ENCODE measurements at places on chromosomes 12 and 14.
A peak's percentile ranks its signal among the peaks of the same experiment; 100 is the strongest.

DNA sequence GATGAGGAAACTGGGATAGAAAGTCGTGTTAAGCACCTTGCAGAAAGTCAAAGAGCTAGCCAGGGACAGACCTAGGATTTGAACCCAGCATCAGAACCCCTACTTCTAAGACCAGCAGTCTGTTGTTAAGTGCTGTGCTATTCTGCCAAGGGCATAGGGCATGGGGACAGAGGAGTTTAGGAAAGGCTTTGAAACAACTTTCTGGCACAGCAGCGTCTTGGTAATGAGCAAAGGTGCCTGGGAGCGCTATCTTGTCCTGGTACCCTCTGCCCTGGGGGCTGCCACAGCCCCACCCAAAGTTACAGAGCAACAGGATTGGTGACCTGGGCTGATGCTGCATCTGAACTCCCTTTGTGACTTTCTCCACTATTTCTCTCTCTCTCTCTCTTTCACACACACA is 1108.1 kb downstream of the BCL11B start:
- DNase-seq: no peak

DNA sequence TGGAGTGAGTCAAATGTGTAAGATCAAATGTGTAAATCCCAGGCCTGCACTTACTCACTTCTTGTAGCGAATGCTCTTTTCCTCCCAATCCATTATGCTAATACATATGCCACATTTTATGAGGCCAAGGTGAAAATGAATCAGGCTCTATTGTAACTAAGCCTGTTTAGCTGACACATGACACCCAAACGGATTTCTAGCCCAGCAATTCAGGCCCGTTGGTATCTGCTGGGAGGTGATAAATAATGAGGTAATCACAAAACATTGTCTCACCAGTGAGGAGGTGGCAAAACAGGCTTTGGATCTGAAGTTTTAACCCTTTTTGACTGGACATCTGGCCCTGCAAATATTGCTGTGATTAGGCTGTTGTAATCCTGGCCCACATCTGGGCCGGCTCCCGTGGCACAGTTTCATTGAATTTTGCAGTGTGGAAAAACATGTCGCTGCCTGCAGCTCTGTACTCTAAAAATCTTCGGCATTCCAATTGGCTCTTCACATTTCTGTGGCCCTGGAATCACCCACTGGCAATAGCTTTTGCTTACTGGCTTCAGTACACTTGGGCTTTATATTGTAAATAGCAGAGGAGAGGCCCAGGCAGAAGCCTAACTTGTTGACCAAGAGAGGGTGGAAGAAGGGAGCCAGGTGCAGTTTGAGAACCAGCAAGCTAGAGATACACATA is 106.1 kb downstream of the PAX9 start:
- peak; percentile 26 for DNase-seq

- no peak for DNase-seq
These were observed 309.2 kb upstream of the KITLG start for GRCh38 chr12:88889326-88890110.

- DNase-seq: no peak
These were observed 8.7 kb downstream of the MARK3 start for GRCh38 chr14:103393676-103394626.

GRCh38 chr12:14613718-14614117 is 46.0 kb upstream of the PLBD1 start:
- no peak for DNase-seq

GRCh38 chr12:72523754-72524153 is 251.6 kb downstream of the TRHDE start:
- DNase-seq: no peak

DNA sequence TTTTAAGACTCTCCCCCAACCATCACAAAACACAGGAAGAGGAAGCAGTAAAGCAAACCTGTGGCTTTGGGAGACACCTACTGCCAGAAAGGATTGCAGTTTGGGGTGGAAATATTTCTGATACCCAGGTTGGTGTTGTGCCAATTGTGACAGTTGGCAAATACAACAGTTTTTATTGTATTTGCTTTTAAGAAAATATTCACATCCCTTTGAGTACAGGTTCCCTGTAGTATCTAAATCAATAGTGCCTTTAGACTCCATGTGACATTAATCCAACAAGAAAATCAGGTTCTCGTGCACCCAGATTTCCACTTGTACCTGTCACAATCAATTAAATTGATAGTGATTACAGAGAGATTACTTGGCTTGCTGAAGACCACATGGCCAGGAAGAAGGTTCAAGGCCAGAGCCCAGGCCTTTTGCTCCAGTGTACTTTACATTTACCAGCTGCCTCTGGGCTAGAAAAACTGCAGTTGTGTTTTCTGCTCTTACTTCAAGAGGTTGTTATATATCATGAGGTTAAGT is 361.2 kb downstream of the ATP23 start:
- DNase-seq: no peak

DNA sequence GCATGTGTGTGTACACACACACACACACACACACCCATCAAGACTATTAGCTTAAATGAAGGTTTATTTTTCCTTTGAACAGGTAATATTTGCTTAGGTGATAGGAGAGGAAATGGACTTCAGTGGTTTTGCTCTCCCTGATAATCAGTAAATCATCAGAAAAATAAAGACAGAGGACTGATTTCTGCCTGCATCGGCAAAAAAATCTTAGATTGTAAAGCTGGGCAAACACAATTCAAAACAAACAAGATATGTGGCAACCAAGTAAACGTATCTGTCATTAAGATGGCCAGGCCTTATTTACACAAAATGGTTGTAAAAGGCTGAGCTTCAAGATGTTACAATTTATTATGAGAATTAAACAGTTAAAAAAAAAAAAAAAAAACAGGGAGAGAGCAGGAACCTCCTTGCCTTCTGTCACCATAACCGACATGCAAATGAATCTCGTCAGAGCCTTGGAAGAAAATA is 31.3 kb downstream of the PRKD1 start:
- no peak for DNase-seq

DNA sequence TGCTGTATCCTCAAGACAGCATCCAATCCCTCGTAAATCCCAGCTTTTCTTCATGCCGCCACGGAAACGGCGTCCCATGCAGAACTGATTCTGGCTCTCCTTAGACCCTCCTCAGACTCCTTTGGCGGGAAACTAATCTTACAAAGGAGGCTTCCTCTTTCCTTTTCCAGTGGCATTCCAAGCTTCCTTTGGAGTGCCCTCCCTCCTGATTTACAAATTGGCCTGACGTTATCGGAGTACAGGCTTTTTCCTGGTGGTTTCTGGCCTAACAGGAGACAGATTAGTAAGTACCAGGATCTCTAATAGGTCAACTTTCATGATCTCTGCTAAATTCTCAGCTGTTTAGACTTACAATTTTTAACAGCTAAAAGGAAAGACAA is 1.3 kb upstream of the ZDHHC17 start:
- DNase-seq: no peak

DNA sequence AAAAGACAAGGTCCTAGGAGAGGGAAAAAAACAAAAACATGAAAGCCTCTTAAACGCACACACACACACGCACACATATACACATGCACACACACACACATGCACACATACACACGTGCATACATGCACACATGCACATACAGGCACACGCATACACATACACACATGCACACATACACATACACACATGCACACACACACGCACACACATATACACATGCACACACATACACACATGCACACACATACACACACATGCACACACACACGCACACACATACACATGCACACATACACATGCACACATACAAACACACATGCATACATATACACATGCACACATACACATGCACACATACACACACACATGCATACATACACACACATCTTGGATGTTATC is 78.1 kb upstream of the PPP2R5C start:
- no peak for DNase-seq

DNA sequence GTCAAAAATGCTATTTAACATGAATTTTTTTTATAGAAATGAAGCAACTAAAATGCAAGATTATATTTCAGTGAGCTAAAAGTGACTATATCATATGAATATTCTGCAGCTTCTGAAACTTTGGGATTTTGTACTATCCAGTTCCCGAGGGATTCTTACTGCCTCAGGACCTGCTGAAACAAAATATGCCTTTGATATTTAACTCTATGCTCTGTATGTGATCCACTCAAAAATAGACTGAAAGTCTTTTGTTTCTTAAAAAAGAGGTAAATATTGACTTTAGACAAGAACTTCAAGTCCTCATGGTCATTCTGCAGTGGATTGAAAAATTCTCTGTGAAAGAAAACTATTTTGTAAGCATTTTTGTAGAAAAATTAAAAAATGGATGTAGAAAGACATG is 22.4 kb downstream of the CNTN1 start:
- no peak for DNase-seq

- DNase-seq: peak; percentile 92
These were observed at the start of gene AHNAK2 for GRCh38 chr14:104977681-104978653. Gene AHNAK2 (minus strand): TSS chr14:104978374. CDS start chr14:104978237, 137 bp downstream.

- no peak for DNase-seq
These were observed 2.7 kb upstream of the CCDC63 start for GRCh38 chr12:110844131-110844530.

GRCh38 chr12:101117842-101118241 is 92.2 kb downstream of the SLC5A8 start:
- no peak for DNase-seq

- no peak for DNase-seq
These were observed 21.9 kb downstream of the CCDC92 start for GRCh38 chr12:123950476-123951349.

DNA sequence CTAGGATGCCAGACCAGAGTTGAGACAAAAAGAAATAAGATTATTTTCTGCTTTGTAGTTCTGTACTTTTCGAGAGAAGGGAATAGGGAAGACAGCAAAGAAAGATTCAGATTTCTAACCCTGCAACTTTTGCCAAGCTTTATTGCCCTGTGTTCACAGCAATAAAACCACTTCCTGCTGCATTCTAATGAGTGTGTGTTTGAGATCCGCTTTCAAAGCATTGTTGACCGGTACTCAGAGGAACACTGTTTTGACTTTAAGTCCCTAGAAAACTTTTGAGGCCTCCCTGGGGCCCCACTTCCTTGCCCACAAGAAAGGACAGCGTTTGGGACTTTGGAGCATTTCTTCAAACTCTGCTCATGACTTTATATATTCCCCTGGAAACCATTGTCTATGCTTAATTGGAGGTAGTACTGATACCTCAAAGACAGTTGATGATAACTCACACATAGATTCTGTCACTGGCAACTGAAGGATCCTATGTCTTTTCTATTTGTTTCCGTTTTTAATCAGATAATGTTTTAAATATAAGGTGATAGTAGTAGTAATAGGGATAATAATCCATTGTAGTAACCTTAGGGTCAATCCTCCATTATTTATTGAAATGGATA is 1.3 kb downstream of the RNASE6 start:
- DNase-seq: no peak

DNA sequence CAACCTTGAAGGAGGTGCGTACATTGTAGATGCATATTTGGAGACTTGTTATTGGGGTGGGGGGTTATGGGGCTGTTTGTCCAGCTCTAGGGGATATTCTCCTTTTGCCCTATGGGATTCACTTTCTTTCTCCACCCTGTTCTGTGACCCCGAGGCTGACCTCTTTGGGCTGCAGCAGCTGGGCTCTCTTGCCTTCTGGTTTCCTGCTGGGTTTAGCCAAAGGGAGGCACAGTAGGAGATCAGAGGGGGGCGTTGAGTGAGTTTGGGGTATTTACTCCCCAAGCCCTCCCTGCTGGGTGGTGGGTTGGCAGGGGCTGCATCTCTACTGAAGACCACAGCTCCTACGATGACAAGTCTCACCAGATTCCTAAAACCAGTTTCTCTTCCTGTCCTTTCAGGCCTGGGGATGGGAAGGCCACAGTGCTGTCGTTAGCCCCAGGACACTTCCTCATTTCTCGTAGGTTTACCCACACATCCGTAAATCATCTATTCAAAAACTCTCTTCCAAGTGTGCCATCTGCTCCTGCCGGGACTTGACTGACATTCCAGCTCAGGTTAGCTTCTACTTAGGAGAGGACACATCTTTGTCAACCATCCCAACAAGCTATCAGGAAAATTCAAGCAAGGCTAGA is 127.1 kb downstream of the TMEM30B start:
- no peak for DNase-seq

DNA sequence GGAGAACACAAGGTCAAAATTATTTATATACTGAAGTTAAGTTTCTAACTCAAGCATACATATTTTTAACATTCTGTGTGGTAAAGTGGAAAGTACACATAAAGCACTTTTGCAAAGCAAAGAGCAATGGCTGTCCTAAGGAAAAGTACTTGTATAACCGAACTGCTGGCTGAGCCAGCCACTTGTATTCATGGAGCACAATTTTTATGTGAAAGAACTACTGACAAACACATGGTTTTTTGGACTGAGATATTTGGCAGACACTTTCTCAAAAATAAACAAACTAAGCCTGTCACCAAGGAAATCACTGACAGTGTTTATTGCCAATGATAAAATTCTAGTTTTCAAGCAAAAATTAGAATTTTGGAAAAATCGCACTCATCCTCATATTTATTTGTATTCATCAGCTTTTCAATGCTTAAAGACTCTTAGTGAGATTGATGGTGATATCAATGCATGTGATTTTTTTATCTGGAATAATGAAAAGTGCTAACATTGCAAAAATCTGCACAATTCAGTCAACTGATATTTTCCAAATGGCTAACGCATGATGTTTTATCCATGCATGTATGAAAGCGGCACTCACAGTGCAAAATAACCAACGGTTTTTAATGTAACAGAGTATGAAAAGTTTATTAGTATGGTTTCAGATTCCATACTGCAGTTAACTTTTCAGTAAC is 125.3 kb downstream of the IPO8 start:
- DNase-seq: no peak

GRCh38 chr14:90491221-90491885 is 94.5 kb downstream of the CALM1 start:
- no peak for DNase-seq

DNA sequence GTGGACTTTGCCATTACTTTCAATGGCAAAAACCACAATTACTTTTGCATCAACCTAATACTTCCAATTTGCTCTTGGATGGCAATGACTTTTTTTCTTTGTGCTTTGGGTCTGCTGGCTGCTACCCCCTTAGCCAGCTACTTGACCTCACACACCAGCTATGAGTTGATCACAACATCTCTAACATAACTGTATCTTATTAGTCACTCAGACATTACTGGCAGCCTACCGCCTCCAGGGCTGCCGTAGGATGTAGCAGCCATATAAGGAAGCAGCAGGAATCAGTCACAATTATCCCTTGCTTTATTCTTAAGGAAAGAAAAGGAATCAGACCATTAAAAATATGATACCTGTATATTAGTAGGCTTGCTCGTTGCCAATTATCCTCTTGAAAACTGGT is 260.5 kb downstream of the ADAMTS20 start:
- DNase-seq: no peak

DNA sequence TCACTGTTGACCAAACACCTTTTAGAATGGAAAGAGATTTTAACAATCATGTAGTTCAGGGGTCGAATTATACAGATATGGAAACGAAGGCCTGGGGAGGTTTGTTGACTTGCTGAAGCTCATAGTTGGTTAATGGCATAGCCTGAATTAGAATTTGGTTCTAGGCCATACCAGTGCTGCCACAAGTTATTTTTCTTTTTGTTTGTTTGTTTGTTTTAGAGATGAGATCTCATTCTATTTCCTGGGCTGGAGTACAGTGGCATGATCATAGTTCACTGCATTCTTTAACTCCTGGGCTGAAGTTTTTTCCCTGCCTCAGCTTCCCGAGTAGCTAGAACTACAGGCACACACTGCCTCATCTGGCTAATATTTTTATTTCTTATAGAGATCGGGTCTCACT is 25.4 kb upstream of the ALG10B start:
- DNase-seq: no peak
